Cortex of kidney (tissue), 1 donor: ENCODE measurements at places on chromosomes 3 and 15.

GRCh38 chr15:55916666-55917409 lies 76.6 kb downstream of the NEDD4 start:
- DNase-seq: no peak

GRCh38 chr15:60720493-60721256 lies 241.7 kb upstream of the ICE2 start:
- DNase-seq: no peak

DNA sequence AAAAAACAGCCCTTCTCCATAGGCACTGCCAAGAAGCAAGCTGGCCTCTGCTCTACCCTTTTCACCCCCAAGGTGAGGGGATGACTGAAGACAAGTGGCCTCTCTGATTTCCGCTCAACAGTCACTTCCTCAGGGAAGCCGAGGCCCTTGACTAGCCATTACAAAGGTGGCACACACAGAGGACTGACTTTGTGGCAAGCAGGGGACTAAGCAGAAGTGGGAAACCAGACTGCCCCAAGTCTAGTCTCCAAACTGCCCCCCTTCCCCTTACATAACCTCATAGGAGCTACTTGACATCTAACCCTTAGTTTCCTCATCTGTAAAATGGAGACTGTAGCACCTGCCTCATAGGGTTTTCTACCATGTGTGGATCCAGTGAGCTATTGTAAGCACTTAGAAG lies 118.9 kb downstream of the FOXP1 start:
- DNase-seq: no peak

GRCh38 chr15:36557364-36557763 lies 22.1 kb upstream of the CDIN1 start:
- DNase-seq: no peak

GRCh38 chr15:88623061-88623460 lies 1.9 kb downstream of the AEN start:
- DNase-seq: no peak

- no peak for DNase-seq
Observed at GRCh38 chr3:179073816-179074215, 2.2 kb upstream of the ZMAT3 start.

GRCh38 chr3:106813742-106814141 lies 563.5 kb upstream of the CCDC54 start:
- no peak for DNase-seq

- DNase-seq: no peak
Observed at GRCh38 chr15:92277776-92278175, 115.9 kb upstream of the ST8SIA2 start.

DNA sequence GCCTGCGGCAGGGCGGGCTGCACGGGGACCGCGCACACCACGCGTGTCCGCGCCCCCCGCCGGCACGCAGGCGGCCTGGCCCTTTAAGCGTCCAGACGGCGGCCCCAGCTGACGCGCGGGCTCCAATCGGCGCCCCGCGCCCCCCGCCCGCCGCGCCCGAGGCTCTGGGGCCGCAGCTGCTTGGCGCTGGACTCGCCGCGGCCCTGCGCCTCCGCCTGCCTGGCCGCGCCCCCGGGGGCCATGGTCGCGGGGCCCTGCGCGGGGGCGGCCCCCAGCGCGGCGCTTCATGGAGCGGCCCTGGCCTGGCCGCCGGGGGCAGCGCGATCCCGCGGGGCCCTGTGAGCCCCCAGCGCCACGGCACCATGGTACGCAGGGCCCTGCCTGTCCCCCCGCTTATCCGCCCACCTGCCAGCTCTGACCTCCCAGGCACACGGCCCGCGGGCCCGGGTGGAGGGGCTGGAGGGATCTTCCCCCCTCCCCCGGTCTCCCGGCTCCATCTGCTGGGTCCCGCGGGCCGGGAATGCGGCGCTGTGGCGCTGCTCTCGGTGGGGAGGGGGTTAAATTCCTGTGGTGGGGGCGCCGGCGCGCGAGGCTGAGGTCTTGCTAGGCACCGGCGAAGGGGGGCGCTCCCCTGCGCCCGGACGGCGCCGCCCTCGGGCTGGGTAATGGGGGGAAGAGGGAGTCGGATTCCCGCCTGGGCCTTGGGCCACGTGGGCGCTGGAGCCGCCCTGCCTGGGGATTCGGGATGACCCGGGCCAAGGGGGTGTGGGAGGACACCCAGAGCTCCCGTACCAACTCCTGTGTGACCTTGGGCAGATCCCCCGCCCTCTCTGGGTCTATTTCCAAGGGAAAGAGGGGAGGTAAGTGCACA lies 1.1 kb downstream of the ZBTB47 start:
- no peak for DNase-seq
